ENCODE measurements at places on chromosomes 1 and 21.

DNA sequence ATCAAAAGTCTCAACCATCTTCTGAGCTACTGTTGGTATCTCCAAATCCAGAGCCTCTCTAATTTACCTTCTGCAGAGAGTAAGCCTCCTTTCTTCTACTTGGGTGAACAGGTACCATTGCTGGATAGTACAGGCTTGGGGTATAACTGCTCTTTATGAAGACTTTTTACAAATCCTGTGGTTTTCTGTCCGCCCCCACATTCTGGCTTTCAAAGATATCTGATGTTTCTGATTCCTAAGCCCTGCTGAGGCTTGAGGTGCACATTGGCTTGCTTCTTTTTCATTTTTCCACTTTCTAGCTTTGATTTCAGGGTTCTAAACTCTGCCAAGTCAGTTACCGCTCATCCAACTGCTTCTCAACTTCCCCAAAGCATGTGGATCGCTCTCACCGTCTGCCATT is 37.1 kb downstream of the TENT5C start:
- no peak for DNase-seq

DNA sequence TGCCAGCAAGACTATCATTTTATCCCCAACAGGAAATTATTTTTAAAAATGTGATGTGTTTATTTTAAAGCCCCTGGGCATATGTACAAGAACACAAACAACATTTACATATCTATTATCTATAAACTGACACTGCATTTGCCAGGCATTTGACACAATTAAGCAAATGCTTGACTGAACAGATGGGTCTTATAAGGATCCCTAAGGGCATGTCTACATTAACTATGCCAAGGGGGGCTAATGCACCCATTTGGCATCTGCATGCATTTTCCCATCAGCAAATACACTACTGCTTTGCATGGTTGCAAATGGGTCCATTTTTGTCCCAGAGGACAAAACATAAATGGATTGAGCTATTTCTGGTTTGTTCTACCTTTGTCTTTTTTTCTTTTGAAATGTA is 884.8 kb upstream of the B3GALT2 start:
- DNase-seq: no peak

- no peak for DNase-seq
Measured at GRCh38 chr1:229834230-229834629, 208.2 kb downstream of the URB2 start.

- no peak for DNase-seq
Measured at GRCh38 chr21:37341254-37341960, 25.2 kb upstream of the DYRK1A start.

- DNase-seq: no peak
Measured at GRCh38 chr1:229381234-229381633, 38.4 kb upstream of the CCSAP start.

All from naive thymus-derived CD8-positive, alpha-beta T cell (primary cell).